Bronchial epithelial cell (primary cell): ENCODE measurements at places on chromosomes 12 and 14.

DNA sequence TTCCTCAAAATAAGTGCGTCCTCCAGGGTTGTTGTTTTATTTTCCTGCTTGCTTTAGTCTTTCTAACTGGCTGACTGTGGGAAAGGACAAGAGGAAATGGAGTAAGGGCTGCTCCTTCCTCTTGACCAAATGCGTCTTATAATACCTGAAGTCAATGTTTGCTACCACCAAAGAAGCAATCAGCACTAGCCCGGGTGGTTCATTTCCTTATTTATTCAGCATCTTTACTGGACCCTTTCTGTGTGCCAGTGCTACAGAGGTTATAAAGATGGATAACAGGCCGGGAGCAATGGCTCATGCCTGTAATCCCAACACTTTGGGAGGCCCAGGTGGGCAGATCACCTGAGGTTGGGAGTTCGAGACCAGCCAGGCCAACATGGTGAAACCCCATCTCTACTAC, 15.1 kb upstream of the RPS6KA5 start:
- no peak for DNase-seq

DNA sequence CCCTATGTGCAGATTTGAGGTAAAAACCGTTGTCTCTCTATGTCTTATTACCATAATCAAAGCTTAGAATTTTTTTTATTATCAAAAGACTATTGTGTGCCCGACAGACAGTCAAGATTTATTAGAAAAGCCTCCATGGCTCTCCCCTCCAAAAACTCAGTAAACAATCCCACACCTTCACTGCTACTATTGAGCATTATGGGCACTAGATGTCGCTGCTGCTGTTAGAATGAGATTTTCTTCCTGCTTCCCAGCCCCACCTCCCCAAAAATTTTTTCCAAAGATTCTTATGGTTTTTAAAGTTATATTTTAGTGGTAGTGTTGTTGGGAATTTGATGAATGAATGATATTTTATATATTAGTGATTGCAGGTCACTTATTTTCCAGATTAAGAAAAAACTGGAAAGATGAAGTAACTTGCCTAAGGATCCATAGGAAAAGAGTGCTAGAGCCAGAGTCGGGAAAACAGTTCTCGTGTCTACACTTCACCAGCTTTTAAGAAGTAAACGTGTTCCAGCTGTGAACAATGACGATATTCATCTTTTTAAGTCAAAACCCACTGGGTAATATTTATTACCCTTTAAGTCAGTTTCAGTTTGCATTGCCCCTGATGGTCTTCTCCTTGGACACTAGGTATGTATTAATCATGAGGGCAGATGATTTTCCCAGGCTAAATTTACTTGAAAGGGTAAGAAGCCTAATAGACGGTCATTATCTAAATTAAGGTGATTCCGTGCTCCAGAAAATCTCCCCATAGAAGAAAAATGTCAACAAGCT, 12.2 kb upstream of the FOXG1 start:
- peak; percentile 44 for DNase-seq

DNA sequence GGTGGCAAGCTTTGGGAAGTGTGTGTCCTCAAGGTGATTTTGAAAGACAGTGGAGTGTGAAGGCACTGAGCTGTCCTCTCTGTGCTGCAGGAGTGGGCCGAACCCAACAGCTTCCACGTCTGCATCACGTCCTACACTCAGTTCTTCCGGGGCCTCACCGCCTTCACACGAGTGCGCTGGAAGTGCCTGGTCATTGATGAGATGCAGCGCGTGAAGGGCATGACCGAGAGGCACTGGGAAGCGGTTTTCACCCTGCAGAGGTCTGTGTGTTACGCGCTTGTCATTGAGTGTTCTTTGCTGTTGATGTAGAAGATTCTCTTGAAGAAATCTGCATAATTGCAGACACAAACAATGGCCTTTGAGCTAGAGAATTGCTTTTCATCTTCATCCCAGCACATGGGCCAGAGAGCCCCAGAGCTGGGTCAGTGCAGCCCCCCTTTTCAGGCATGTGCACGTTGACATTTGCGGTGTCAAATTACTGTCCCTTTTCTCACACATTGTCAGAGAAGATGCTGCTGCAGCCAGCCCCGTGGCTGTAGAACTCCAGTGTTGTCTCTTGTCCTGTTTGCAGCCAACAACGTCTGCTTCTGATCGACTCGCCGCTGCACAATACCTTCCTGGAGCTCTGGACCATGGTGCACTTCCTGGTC, 63.3 kb downstream of the EP400 start:
- no peak for DNase-seq

GRCh38 chr14:22836301-22837113, at the start of gene MMP14:
Gene MMP14, plus strand, starts transcription at chr14:22836585. Its CDS starts 233 bp downstream, at chr14:22836818.
- DNase-seq: peak; percentile 50

- DNase-seq: no peak
Observed at GRCh38 chr14:53875324-53875897, 81.2 kb downstream of the BMP4 start.

GRCh38 chr12:11859705-11860425, 210.4 kb downstream of the ETV6 start:
- DNase-seq: no peak

- no peak for DNase-seq
Observed at GRCh38 chr14:59895721-59896120, 24.2 kb upstream of the LRRC9 start.

DNA sequence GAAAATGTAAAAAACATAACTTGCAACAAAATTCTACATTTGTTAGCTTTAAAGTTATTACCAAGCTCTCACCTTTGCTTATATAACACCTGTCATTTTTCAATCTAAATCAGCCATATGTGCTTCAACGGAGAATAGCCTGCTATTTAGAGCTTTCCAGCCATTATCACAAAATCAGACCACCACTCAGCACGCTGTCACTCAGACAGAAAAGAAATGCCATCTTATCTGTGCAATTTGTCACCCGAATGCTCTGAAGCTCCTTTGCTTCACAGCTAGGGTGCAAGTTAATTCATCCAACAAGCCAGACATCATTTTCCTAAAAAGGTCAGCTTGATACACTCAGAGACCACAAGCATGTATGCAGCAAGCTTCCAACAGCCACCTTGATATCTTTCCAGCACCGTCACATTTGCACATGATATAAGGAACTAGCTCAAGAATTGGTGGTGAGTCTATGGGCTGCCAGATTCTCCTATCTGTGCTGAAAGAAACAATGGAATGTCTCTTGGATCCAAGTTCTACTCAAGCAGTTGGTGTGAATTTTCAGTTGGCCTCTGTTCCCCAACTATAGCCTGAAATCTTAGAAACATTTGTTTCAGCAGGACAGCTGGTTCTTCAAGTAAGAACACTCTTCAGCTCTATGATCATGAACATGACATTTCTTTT, 20.0 kb upstream of the IFNG-AS1 start:
- no peak for DNase-seq

- DNase-seq: no peak
Observed at GRCh38 chr12:26121323-26122060, 3.3 kb downstream of the BHLHE41 start.

GRCh38 chr14:53213761-53214160, 60.6 kb upstream of the DDHD1 start:
- DNase-seq: no peak

- peak; percentile 98 for DNase-seq
Observed at GRCh38 chr12:104454997-104455396, 1.8 kb upstream of the CHST11 start.

GRCh38 chr12:79644274-79645234, 46.2 kb downstream of the PAWR start:
- no peak for DNase-seq

DNA sequence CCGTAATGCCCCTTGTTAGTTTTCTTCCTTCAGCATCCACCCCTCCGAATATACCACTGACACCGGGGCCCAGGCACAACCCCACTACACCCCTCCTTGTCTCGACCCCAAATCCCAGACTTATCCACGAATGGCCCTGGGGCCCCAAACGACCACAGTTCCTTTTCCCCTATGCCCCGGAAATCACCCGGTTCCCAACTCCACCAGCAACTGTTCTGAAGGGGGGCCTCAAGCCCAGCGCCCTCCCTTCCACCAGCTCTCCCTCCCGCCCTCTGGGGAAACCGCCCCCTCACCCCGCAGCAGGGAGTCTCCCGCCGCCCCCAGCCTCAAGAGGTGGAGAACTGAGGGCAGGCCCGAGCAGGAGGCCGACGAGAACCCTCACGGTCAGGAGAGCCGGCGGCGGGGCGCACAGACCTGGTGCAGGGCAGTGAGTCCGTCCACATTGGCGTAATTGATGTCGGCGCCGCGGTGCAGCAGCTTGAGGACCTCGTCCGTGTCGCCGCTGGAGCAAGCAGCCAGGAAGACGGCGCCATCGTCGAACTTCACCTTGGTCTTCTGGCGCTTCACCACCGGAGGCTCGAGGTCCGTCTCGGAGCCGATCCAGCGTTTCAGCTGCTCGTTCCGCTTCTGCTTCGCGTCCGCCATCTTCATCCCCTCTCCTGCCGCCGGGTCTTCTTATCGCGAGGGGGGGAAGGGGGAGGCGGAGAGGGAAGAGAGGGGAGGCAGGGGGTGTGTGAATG, 446 bp downstream of the PPP1R12A start:
- DNase-seq: peak; percentile 13

GRCh38 chr12:16515666-16516065, 90.3 kb downstream of the LMO3 start:
- DNase-seq: peak; percentile 70

DNA sequence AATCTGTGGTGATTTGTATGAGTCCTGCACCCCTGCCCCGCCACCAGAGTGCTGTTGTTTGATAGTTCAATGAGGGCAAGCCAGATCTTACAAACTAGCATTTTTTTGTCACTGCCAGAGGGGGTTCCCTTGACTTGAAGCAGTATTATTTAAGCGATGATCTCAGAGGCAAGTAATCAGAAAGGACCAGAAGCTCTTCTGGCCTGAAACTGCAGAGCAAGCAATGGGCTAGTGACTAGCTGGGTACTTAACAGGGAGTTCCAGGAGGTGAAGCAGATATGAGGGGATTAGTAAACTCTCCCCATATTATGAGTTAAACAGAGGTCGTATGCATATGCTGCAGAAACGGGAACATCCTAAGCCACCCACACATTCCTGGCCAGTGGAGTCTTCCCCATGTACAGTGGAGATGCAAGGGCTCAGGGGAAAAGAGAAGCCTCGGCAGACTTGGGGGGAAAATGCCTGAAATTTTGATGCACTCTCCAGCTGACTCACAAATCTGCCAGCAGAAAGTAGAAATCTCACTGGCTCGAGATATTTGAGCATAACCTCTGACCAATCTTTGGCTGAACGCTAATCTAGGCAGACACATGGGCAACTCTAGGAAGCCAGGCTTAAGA, 8.3 kb upstream of the CRACR2A start:
- no peak for DNase-seq

DNA sequence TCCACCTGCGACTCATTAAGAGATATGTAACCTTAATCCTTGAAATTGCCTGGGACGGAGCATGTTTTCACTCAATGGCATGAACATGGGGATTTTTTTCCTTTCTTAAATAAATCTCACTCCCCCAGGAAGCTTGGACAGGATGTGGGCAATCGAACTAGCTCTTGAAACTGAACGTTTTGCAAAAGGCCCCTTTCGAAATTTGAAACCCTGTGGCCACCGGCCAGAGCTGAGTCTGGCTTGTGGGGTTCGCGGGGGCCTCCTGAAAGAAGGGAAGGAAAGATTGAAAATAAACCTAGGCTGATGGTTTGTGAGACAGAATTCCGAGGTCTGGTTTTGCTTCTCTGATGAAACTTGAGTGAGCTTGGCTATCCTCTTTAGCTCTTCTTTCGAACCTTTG, 101.4 kb upstream of the RTL1 start:
- DNase-seq: no peak

GRCh38 chr14:72891666-72892102, 2.2 kb downstream of the DPF3 start:
- no peak for DNase-seq

DNA sequence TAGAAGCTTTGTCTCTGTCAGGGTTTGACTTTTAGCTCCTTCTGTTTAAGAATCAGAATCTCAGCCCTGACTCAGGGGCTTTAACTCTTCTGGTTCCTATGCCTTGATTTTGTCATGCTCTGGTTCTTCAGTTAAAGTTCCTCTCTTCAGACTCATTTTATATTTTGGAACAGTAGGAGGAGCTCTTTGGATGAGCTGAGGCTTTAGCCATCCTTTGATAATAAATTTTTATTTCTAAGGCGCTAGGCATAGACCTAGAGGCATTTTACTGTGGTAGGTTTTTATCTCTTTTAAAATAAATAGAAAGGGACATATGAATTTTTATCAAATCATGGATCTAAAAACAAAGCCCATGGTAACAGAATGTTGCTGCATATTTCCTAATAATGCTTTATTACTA, 51.7 kb downstream of the ATP23 start:
- DNase-seq: no peak

DNA sequence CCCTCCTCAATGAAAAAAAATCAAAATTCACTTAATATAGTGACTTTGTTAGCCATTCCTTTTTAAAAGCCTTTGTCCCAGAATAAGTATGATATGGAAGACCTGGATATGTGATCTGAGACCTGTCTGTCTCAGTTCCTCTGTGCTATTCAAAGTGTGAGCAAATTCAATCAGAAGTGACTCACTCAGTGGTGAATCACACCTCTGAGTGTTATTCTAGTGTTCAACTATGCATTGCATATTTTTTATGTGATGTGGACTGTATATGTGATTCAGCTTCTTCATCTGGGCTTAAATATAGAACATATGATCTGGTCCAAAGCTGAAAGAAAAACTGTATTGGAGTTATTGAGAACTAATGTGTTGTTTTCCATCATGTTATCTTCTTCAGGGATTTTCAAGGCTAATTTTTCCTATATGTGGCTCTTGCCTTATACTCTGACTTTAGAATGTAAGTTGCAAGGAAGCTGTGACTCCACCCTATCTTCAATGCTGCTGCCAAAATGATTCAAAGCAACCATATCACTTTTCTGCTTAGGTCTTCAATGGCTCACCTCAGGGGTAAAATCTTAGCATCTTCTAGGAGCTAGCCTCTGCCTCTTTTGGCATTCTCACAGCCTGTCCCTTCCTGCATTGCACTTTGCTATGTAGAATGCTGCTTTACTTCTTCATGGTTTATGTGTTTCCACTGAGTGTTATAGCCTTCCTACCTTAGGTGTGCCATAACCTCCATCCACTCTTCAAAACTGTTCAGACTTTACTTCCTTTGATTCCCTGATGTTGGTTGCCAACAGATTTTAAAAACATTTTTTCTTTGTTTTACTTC, 169.8 kb downstream of the OTOGL start:
- DNase-seq: peak; percentile 98

DNA sequence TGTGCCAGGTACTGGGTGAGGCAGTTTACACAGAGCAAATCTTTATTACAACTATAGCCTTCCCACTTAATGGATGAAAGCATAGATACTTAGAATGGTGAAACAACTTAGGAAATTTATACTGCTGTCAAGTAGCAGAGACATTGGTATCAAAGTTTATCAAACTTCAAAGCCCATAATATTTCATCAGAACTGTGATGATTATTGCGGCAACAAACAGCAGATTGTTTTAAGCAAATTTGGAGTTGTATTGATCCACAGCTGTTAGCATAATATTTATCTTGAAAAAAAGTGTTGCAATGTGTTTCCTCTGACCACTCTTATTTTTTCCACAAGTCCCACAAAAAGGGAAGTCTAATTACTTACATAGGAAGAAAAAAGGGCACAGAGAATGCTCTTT, 2.0 kb upstream of the SLCO1B3 start:
- DNase-seq: no peak

- DNase-seq: no peak
Observed at GRCh38 chr12:65962921-65963861, 138.9 kb downstream of the HMGA2 start.

- no peak for DNase-seq
Observed at GRCh38 chr12:2314492-2314891, 261.7 kb downstream of the CACNA1C start.

- DNase-seq: no peak
Observed at GRCh38 chr14:105093038-105093430, 27.8 kb upstream of the GPR132 start.
